ENCODE measurements at places on chromosomes 12 and 14.

GRCh38 chr12:124928912-124929530 lies 14.6 kb upstream of the UBC start:
- peak; percentile 84 for DNase-seq

- no peak for DNase-seq
Measured at GRCh38 chr12:27161458-27162228, 79.3 kb upstream of the C12orf71 start.

GRCh38 chr12:25034676-25035075 lies 85.8 kb upstream of the BCAT1 start:
- peak; percentile 24 for DNase-seq

- DNase-seq = no peak
Measured at GRCh38 chr12:93111773-93112172, 182.7 kb upstream of the EEA1 start.

DNA sequence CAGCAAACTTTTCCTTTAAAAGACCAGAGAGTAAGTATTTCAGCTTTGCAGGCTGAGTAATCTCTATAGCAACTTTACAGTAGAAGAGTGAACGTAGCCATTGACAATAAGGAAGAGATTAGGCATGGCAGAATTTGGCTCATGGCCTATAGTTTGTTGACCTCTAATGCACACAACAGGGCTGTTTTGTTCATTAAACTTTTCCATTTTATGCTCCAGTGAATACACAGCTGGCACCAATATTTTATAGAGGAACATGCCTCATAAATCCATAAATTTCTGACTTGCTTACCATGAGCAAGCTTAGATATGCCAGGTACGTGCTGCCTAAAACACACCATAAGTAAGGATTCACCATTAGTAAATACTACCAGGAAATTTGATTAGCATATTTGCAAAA lies 609.0 kb upstream of the STXBP6 start:
- no peak for DNase-seq

- DNase-seq = no peak
Measured at GRCh38 chr12:121356657-121357056, 4.4 kb upstream of the ANAPC5 start.
